ENCODE measurements at places on chromosomes 6 and 20.

GRCh38 chr6:8439601-8440268, 4.4 kb upstream of the SLC35B3 start:
- no peak for DNase-seq

- DNase-seq = no peak
Measured at GRCh38 chr6:158049055-158050028, 67.7 kb downstream of the SYNJ2 start.

GRCh38 chr6:4668271-4669179, 107.7 kb upstream of the CDYL start:
- no peak for DNase-seq

GRCh38 chr6:36492621-36493020, 49.8 kb downstream of the KCTD20 start:
- DNase-seq = no peak

DNA sequence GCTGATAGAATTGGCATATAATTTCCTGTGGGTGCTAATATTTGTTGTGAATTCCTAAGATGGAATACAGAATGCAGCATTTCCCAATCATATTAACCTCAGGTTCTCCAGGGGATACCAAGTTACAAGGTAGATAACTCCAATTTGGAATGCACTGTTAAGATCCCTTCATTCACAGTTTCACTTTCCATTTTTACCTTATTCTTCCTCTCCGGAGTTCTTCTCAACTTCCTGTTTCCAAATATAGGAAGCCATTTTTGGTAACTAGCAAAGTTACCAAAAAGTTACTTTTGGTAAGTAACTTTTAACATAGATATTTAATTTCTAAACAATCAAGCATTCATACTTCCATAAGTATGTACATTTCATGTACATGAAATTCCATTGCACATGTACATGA, 63.5 kb upstream of the PHACTR2 start:
- DNase-seq = no peak

GRCh38 chr20:3100480-3100879, 16.0 kb upstream of the AVP start:
- no peak for DNase-seq

All from activated T-helper 9 cell treated with anti-CD3 and anti-CD28 coated beads, Interleukin-2, amount 50 U/mL, for 16 hours (primary cell).